Peyer's patch (tissue), 4 donors: ENCODE measurements at places on chromosomes 3 and 15. TPM values are rescaled to one million over a fixed set of nuclear protein-coding genes. Genes with fewer than 3 reads are reported as not detected.

- no peak for DNase-seq
Observed at GRCh38 chr3:122920986-122921385, 106.6 kb downstream of the SEMA5B start.

- DNase-seq: no peak
Observed at GRCh38 chr15:49877117-49877872, 241.7 kb downstream of the ATP8B4 start.

DNA sequence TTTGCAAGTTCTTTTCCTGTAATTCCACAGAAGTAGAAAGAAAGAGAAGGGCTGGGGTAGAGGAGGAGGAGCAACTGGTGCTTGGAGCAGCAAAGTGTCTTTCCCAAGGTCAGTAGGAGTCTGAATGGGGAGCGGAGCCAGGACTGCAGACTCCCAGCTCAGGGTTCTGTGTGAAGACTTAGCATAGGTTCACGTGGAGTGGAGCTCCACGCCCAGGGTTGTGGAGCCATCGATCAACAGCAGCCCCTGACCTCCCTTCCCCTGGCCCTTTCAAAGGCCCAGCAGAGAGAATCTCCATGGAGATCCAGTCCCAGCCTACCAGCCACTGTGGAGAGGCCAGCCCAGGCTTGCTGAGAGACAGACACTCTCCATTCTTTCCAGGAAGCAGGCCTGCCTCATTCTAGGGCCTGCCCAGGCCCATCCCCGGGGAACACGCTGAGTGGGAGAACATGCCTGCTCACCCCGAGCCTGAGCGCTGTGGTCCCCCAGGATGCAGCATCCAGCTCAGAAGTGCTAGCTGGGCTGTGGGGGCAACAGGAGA lies 62.1 kb downstream of the CORO2B start:
- DNase-seq: no peak

DNA sequence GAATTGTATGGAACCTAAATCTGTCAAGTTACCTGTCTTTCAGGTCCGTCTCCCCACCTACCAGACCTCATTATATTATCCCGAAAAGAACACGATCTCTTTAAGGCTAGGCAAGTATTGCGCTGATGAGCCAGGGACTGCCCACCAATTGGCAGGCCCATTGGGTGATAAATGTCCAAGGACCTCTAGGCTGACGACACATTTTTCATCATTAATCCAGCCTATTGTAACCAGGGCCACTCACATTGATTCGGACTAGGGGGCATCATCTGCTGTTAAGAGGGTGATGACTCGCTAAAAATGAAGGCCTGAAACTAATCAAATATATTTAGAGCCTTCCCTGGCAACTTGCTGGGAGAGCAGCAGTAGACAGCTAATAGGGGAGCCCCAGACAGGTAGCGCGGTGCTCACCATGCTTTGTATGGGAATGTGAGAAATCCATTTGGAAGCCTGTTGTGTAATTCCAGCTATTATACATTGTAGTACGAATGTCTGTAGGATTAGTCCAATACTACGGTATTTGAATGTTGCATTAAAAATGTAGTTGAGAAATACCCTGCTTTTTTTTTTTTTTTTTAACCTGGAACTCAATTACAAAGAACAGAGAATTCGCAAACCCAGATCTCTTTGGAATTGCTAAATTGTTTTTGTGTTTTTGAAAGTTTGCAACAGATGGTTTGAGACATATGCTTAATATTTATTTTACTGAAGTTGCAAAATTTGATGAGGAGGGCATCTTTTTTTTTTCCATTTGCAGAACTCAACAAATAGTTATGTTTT lies 156.1 kb downstream of the ROBO2 start:
- no peak for DNase-seq

- no peak for DNase-seq
Observed at GRCh38 chr3:101862416-101863165, 13.3 kb downstream of the NFKBIZ start.

- DNase-seq: no peak
Observed at GRCh38 chr3:17747890-17748247, 5.4 kb upstream of the TBC1D5 start.

DNA sequence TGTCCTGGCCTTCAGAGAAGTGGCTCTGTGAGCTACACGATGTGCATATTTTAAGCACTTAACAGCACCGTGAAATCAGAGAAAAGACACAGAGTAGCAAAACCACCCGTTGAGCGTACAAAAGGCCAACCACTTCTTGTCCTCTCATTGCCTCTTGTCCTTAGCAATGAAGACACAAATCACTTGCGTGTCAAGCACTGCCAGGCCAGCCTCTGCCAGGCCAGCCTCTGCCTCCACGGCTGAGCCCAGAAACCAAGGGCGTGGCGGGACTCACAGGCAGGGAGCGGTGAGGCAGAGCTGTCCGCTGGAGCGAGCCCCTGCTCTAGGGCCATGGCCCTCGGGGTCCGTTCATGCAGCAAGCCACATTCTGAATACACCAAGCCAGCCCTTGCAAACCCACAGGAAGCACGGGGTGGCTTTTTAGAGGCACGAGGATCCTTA lies 4.0 kb downstream of the MUC4 start:
- DNase-seq: no peak

DNA sequence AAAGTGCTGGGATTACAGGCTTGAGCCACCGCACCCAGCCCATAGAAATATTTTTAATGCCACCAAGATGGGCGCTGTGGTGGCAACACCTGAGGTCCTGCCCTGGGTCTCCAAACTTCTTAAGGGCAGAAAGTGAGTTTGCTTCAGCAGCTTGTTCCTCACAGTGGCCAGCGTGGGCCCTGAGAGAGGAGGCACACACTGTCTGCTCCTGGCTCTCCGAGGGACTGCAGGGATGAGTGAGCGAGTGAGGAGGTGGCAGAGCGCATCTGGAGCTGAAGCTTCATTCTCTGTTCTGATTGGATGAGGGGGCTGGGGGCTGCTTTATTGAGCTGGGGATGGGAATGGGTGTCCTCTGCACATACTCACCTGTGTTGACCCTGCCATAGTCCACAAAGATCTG lies 57.6 kb upstream of the RAB6B start:
- DNase-seq: no peak

DNA sequence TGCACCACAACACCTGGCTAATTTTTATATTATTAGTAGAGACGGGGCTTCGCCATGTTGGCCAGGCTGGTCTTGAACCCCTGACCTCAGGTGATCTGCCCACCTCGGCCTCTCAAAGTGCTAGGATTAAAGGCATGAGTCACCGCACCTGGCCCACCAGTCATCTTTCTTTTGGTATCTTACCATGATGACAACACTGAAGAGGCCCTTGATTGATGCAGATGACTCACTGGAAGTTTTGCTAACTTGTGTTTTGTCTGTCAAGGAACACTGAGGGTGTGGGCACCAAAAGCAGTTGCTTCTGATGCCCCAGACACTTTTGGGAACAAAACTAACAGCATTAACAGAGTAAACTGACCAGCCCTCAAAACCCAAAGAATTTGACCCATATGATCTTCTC lies 88.3 kb downstream of the MYO5A start:
- DNase-seq: no peak

- no peak for DNase-seq
Observed at GRCh38 chr15:79190093-79190492, 92.4 kb upstream of the ANKRD34C start.

KIF23 gene
- 33.8 TPM for total RNA-seq

MKRN3 gene
- total RNA-seq: not detected

CHST13 gene
- total RNA-seq: 2.9 TPM
